ENCODE measurements at places on chromosomes 3 and 15. TPM values are rescaled to one million over a fixed set of nuclear protein-coding genes. Genes with fewer than 3 reads are reported as not detected.

EFCC1 gene
- total RNA-seq = 25.1 TPM

DNA sequence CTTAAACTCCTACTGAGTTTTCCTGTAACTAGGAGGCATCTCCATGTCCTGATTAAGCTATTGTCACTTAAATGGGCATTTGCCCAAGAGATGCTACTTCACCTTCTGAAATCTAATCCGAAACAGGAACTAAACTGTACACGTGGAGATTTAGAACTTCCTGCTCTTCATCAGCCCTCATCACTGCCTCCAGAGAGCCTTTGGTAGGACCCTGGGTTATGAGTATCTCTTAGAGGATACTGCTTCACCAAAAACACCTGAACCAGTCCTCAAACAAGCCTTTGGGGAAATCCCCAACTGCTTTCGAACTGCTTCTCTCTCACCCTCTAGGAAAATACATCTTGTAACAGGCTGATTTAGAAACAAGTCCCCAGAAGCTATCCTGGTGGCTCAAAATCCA lies 320.3 kb downstream of the GAP43 start:
- DNase-seq = no peak

GRCh38 chr15:70240082-70240481 lies 142.4 kb upstream of the TLE3 start:
- DNase-seq = no peak

ASB14 gene
- not detected for total RNA-seq

CHRNA7 gene
- 4.2 TPM for total RNA-seq

- no peak for DNase-seq
Observed at GRCh38 chr15:64865998-64866520, 24.3 kb downstream of the PLEKHO2 start.

SIN3A gene
- 65.5 TPM for total RNA-seq

CCDC13 gene
- total RNA-seq = 1.4 TPM

GRCh38 chr15:75178171-75178937 lies 23.3 kb upstream of the C15orf39 start:
- DNase-seq = no peak

GRCh38 chr3:21028412-21028811 lies 722.6 kb downstream of the ZNF385D start:
- no peak for DNase-seq

CGNL1 gene
- 7.9 TPM for total RNA-seq

DNA sequence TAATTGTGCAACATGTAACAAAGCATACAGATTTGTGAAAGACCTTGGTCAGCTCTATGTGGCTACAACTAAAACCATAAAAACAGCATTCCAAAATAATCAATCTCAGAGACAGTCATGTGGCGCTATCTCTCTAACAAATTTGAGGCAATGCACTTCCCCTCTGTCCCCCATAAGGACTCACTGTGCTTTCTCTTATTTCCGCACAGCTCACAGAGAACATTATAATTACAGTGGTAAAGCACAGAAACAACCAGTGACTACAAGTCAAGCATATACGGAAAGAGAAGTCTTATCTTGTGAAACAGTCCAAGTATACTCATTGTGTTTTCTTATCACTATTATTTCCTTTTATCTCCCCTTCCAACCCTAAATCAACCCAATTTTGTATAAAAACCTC lies 64.3 kb downstream of the RYK start:
- DNase-seq = no peak

GRCh38 chr3:66989860-66990696 lies 8.0 kb upstream of the KBTBD8 start:
- no peak for DNase-seq

- DNase-seq = no peak
Observed at GRCh38 chr3:181212271-181212670, 222.7 kb upstream of the DNAJC19 start.

GRCh38 chr3:112038863-112039262 lies 4.3 kb downstream of the TMPRSS7 start:
- DNase-seq = peak; percentile 27

DNA sequence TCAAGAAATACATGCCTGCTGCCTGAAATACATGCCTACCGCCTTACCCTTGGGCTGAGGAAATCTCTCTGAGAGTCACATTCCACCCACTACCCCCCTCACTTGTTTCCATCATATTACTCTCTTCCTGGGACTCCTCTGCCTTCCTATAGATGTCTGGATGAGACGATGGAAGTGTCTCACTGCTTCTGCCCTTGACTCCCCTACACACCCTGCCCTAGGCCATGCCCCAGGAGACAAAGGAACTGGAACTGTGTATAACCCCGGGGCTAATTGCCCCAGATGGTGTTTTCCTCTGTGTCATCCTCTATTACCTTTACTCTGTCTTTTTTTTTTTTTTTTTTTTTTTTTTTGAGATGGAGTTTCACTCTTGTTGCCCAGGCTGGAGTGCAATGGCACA lies 102.0 kb downstream of the GTPBP8 start:
- no peak for DNase-seq

- DNase-seq = no peak
Observed at GRCh38 chr3:124486324-124486723, 243.9 kb upstream of the UMPS start.

DNA sequence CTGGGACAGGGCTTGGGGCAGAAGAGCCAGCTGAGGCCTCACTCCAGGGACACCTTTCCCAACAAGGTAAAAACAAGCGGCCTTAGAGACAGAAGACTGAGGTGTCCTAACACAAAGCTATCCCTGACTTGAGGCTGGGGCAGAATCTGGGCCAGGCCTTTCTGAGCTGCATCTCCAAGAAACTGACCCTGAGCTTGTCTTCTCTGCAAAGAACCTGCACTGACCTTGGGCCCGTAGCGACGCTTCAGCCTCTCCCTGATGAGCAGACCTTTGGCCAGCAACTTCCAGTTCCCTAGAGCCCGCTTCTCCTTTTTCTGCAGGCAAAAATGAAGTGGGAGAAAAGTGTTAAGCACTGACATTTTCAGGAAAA lies 22.2 kb downstream of the TMEM43 start:
- no peak for DNase-seq

PIK3CB gene
- total RNA-seq = 28.9 TPM

- DNase-seq = no peak
Observed at GRCh38 chr3:139560411-139560810, 20.9 kb upstream of the RBP1 start.

DNA sequence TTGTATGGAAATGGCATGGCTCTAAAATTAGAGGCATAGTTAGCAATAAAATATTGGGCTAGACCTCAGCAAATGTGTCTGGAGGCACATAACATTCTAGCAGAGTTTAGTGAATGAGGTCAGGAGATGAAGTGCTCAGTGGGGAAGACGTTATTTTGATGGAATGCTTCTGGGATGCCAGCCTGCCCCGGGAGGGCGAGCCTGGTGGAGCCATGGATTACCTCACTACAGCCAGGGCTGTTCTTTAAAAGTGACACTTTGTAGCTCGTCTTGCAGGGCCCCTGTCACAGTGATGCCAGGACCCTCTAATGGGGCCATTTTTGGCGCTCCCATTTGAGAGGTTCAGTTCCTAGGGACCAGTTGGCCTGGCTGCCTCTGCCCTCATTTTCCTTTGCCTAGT lies 48.5 kb downstream of the PXYLP1 start:
- DNase-seq = peak; percentile 32

GRAMD1C gene
- total RNA-seq = 8.2 TPM

CASR gene
- total RNA-seq = 54.0 TPM

- DNase-seq = no peak
Observed at GRCh38 chr3:126524429-126524988, 554 bp downstream of the CHST13 start.

DNA sequence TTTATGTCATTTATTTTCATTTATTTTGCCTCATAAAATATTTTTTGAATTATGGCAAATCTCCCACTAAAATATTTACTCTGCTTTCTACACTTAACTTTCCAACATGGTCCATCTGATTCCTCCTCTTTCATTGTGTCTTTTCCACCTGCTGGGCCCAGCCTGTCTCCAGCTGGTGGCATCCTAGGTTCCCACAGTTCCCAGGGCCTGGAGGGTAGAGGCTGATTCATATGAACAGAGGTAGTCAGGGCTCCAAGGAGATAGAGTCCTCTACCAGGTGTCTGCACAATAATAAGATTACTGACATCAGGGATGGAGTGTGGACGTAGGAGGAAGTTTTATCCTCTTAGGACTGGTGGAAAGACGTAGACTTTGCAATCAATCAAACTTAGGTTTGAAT lies 14.3 kb downstream of the ZBTB38 start:
- DNase-seq = no peak

DNA sequence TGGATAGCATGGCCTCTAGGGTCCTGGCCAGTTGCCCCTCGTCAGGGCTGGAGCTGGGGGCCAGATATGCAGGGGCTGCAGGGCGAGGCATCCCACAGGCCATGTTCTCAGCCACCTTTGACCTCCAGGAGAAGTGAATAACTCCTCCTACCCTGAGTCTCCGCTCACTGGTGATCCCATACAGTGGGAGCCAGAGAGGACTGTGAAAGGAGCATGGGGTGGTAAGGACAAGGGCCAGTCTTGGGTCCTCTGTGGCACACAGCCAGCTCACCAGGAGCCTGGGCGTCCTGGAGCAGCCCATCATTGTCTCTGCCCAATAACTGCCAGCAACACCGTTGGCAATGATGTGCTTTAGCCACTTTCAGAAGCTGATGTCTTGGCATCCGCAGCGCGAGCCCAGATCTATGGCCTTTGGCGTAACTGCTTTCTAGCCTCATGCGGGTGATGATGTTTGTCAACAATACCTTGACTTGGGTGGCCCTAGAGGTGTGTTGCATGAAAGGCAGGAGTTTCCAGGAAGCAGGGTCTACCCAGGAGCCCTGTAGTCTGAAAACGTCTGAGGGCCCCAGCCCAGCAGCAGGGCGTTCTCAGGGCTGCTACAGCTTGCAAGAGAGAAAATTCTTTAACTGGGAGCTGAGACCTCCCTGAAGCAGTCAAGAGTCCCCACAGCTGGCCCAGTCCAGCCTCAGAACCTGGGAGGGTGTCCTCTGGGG lies 61.1 kb upstream of the IQSEC1 start:
- DNase-seq = no peak

SNX22 gene
- total RNA-seq = 1.0 TPM

DNA sequence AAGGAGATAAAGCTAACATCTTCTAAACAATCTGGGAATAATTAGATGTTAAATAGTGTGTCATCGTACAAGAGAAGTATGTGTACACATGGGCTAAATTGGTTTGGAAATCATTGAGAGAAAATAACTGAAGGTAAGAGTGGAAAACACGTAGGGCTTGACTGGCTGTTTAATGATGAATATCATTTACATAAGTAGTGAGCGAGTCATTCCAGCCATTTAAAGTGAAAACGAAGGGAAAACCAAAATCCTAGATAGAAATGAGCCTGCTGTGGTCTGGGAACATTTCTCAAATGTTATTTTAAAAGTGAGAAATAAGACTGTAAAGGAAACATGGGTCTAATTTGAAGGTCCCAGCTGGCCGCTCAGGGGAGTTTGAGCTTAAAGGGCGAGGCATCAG lies 41.9 kb upstream of the KCNMB2 start:
- no peak for DNase-seq

TCTA gene
- 57.6 TPM for total RNA-seq

EFCAB12 gene
- total RNA-seq = 4.9 TPM

GRCh38 chr3:40718681-40719080 lies 193.9 kb downstream of the ZNF621 start:
- DNase-seq = no peak

Data from mucosa of gallbladder (tissue), 1 donor.